Stimulated activated CD8-positive, alpha-beta memory T cell treated with anti-CD3 and anti-CD28 coated beads, Interleukin-15, amount 100 ng/mL, for 24 hours (primary cell): ENCODE measurements at places on chromosomes 11 and 22.

DNA sequence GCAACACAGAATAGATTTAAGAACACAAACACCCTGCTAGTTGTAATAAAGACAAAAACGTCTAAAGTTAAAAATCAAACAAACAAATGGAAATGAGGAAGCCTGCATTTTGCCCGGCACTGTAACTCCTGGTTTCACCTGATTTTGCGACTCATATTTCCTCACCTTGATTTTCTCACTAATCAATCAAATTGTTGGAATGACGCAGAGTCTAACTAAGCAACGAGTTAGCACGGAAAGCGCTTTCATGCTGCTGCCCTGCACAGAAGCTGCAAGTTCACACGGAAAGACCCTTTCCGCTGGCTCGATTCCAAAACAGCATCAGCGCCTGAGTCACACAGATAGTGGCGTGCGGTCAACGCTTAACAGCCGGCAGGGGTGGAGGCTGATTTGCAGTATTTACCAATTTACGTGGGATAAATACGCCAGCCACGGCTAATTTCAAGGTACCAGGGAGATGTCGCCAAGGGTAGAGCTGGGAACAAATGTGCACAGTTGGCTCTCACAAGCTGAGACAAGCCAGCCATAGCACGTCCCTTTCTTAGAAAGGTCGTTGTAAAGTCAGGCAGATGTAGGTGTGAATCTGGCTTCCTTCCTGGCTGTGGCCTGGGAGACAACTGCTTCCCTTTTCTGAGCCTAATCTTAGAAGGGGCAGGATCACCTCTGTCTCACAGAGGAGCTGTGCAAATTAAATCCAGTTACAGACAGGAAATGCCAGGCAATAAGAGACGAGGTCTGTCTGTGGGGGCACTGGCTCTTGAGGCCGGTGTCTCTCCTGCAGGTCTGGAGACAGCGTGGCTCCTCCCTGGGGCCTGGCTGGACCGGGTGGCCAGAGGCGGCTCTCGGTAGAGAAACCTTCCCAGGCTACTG is 76.9 kb upstream of the TTLL12 start:
- DNase-seq = peak; percentile 45

GRCh38 chr22:50112151-50113118 is 22.6 kb downstream of the MOV10L1 start:
- DNase-seq = no peak

GRCh38 chr11:6110011-6110410 is 2.5 kb downstream of the OR56B4 start:
- no peak for DNase-seq

DNA sequence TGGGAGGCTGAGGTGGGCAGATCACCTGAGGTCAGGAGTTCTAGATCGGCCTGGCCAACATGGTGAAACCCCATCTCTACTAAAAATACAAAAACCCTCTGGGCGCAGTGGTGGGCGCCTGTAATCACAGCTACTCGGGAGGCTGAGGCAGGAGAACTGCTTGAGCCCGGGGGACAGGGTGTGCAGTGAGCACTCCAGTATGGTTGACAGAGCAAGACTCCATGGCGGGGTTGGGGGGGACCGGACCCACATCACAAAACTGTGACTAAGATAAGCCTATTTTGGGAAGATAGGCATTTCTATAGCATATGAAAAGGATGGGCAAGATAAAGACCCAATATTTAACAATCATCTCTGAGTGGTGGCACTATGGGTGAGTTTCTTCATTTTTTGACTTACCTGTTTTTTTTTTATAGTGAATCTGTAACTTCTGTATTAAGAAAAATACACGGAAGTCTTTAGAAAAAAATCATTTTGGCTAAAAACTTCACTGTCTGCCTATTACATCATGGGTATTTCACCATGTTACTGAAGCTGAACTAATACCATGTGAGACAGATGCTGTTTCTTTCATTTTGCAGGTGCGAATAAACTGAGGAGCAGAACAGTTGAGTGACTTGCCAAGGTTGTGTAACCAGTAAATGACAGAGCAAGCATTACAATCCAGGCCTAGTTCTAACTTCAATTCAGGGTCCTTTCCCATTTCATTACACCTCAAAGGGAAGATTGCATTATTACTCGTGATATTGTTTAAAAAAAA is 2.5 kb downstream of the CELF1 start:
- no peak for DNase-seq

DNA sequence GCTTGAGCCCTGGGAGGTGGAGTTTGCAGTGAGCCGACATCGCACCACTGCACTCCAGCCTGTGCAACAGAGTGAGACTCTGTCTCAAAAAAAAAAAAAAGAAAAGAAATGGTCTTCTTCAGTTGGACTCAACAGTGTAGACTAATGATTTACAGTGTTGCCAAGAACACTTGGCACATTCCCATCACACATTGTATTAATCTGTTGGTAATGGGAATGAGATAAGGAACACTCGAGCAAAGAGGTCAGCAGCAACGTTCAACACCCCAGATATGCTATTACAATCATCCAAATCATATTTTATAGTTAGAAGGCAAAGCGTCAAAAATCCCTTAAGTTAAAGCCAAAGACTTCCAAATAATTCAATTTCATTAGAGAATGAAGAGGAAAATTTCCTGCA is 14.5 kb downstream of the CDON start:
- DNase-seq = no peak

DNA sequence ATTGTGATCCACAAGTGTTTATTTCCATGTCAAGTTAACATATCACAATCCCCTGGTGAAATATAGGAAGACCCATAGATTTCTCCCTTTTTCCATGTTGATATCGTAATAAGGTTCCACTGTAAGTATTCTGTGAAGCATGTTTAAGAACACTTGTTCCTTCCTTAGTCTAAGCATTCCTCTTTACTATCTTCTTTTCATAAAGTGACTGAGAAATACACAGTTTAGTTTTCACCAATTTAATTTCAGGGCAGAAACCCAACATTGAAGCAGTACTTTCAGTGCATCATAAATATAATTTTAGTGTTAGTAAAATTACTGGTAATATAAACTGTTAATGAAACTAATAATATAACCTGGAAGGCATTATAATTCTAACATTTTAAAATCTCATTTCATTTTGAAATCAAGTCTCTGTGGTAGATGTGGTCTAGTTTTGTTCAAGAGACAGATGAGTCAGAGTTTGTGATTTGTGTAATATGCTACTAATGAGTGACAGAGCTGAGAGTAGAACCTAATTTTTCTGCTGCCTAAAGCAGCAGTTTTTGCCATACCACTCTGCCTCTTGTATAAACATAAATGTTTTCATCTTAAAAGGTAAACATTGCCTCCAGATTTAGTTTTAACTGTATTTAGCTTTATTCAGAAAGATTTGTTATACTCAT is 79.4 kb downstream of the ATM start:
- DNase-seq = no peak

DNA sequence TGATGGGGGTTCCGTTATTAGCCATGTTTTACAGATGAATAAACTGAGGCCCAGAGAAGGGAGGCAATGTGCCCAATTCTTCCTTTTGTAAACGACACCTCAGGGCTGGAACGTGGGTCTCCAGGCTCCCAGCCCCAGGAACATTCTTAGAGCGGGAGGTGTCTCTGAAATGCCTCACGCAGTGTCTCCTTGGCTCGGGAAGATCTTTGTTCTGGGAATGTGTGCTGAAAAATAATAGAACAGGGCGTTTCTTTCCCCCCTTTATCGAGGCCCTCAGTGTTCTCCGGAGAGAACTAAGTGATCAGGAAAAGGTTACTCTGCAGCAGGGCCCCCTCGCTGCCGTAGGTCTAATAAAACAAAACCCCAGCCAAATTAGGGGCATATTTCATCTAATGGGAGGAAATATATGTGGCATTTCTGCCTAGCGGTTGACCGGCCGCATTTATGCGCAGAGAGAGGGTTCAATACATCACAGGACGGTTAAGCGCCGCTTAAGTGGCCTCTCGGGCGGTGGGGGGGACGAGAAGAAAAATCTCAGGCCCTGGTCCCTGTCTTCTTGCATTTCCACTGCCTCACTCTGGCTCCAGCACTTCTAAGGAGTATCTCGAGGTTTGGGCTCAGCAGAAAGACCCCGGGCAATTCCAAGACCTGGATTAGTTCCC is 564.3 kb downstream of the MN1 start:
- no peak for DNase-seq

- no peak for DNase-seq
Observed at GRCh38 chr11:82229341-82229740, 504.3 kb downstream of the FAM181B start.
